ENCODE measurements at places on chromosomes 3 and 15.

- no peak for DNase-seq
Measured at GRCh38 chr15:42736178-42736792, 643 bp downstream of the CDAN1 start.

DNA sequence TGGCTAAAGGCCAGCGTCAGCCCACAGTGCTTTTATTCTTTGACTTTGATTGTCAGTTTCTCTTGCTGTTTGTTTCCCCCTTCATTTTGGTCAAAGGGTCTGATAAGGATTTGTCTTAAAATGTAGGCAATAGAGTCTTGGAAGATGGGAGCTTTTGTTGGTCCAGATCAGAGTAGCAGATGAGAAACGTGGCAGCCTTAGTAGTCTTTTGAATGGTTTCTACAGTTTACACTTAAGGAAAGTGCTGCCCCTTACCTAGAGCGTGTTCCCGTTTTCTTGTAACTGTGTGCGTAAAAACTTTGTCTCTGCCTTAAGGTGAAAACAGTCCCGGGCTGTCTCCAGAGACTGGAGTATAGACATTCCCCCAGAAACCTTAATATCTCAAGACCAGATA, 630 bp downstream of the LXN start:
- DNase-seq = no peak

DNA sequence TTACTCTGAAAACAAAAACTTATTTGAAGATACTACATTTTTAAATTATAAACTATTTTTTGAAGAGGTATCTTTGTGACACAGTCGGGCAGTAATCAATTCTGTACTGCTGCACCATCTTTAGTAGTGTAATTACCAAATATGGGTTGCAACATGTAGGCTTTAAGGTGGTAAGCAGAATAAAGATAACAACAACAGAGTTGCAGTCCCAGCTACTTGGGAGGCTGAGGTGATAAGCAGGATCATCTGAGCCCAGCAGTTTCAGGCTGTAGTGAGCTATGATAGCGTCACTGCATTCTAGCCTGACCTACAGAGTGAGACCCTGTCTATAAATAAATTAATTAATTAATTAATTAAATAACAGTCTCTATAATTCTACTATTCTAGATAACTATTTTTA, 6.0 kb downstream of the PLOD2 start:
- no peak for DNase-seq

GRCh38 chr15:73346735-73347312, 21.9 kb downstream of the HCN4 start:
- no peak for DNase-seq

DNA sequence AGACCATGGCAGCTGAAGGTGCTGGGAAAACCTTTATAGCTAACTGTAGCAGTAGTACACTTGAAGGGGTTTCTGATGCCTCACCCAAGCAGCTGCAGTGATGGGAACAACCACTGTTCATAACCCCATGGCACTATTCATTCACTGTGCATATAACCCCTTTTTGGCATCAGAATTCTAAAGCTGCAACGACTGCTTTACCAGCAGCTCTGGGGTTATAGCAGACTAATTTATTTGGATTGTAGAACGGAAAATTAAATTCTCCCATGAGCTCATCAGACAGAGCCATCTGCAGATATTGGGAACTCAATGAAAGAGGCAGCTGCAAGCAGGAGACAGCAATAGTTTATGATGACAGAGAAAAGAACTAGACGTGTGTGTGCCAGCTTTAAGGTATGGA, 28.6 kb downstream of the TFDP2 start:
- DNase-seq = no peak

DNA sequence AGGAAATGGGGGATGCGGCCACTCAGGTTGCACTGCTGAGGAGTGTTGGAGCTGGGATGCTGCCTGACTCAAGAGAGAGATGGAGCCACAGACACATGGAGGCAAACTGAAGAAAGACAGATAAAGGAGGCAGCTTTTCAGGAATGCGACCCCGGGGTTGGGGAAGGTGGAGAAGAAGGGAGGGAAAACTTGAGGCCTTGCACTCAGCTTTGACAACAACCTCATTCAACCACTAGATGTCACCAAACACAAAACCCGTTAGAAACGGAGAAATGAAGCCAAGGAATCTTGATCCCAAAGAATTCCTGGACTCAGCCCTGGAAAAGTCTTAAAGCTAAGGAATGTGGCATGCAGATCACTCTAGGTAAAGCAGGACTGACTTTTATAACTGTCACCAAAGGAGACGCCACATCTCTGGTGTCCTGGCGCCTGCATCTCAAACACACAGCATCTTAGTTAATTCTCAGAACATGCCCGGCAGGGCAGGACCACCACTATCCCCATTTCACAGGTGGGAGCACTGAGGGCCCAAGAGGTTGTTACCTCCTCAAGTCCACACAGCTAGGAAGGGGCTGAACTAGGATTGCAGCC, 59.6 kb upstream of the LMCD1 start:
- peak; percentile 56 for DNase-seq

DNA sequence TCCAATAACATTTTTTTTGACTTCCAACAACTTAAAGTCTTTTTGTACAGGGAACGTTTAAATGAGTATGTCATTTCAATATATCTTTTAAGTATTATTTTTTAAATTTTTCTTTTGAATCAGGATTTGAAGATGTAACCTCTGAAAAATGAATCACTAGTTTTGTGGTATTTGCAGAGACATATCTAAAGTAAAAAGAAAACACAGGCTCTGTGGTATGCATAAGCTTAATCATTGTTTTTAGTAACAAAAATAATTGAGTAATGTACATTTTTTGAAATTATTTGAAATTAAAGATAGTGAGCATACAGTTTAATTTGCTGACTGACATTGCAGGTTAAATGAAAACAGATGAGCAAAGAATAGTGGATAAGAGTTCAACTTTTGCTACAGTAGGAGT, 531.3 kb downstream of the ROBO1 start:
- DNase-seq = no peak

DNA sequence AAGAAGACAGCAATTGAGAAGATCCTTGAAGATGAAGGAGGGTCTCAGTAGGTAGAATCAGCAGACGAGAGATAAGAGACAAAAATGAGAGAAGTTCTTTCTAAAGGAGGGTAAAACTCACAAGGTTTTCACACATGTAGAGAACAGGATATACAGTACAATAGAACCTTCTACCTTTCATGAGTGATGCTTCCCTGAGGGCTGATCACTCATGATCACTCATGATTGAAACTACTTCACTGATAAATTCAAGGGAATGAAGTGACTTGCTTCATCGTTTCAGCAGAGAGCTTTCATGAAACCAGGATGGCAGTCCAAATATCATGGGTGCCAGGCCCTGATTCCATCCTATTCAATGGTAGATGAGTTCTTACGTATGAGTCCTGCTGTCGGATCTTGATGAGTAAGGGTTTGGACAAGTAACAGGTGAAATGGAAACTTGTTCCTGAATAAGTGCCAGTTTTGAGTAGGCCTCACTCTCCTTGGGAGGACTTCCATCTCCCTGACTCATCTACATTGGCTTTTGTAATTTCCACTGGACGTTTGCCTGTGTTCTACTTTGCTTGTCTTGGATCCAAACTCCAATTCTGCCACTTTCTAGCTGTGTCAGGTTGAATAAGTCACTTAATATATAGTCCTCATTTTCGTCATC, 9.6 kb upstream of the CLDN16 start:
- no peak for DNase-seq

DNA sequence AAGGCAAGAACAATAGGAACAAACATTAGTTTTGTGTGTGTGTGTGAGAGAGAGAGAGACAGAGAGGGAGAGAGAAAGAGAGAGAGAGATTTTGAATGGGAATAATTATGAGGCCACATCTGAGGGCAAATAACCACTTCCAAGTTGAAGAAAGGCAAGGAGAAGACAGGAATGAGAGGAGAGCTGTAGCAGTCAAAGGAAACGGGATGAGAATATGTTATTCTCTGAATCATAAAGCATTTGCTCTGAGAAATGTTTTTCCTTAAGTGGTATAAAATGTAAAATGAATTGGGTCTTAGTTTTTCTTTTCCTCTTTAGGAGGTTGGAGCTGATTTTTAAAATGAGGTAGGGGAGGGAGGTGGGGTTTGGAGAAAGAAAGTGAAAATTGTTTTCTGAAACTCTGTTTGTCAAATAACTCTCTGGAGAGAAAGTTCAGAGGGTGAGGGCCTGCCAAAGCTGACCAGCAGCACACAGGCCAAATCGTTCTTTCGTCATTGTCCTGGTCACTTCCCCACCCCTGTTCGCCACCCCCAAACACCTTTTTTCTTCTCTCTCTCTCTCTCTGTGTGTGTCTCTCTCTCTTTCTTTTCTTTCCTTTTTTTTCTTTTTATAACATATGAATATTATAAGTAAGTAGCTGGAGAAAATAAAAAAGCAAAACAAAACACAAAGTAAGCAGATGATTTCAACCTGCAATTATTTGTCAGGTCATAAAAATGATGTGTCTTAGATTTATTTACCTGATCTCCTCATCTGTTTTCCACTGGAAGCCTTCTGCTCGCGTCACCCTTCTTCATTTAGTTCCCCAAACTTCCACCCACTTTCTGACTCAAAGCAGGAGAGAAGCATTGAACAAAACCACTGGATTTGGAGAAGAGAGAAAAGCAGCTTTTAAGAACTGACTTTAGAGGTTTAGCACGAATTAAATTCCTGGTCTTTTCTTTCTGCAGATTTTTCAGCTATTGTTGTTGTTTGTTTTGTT, 110.6 kb downstream of the LPP start:
- no peak for DNase-seq

DNA sequence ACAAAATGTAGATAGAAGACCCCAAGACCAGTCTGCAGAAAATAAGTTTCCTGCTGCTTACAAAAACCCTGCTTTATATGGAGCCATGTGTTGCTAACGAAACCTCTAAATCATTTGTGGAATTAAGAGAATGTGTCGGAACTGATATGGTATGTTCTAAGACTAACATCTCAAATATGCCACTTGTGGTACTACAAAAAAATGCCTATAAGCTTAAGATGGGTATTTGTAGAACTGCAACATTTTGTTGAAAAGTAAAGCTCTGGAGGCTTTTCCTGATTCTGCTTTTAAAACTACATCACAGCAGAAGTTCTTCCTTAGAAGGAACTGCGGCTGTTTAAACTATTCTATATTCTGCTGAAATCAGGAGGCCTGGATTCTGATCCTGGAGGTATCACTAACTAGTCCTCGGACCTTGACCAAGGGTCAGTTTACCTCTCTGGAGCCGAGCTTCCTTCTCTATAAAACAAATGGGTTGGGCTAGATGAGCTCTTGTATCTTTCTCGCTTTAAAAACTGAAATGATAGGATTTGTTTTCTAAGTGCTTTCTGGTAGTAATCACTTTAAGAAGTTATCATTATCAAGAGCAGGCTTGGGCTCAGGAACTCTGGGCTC, 74.9 kb downstream of the RAD18 start:
- no peak for DNase-seq

DNA sequence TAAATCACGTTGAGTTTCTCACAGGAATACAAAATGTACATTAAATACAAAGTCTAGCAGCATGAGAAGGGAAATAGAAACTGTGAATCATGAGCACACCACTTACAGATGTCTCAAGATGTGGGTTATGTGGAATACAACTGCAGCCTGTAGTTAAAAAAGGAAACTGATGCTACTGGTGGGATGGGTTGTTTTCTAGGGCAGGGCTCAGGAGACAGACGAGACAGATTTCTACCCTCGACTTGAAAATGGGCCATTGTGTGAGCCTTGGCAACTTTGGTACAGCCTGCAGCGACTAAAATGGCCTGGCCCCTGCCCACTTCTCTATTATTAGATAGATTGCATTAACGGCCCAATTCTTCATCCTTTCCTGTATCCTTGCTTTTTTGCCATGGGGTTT, 293.1 kb downstream of the SUCLG2 start:
- DNase-seq = no peak

- no peak for DNase-seq
Measured at GRCh38 chr3:116253511-116253910, 191.8 kb downstream of the LSAMP start.

DNA sequence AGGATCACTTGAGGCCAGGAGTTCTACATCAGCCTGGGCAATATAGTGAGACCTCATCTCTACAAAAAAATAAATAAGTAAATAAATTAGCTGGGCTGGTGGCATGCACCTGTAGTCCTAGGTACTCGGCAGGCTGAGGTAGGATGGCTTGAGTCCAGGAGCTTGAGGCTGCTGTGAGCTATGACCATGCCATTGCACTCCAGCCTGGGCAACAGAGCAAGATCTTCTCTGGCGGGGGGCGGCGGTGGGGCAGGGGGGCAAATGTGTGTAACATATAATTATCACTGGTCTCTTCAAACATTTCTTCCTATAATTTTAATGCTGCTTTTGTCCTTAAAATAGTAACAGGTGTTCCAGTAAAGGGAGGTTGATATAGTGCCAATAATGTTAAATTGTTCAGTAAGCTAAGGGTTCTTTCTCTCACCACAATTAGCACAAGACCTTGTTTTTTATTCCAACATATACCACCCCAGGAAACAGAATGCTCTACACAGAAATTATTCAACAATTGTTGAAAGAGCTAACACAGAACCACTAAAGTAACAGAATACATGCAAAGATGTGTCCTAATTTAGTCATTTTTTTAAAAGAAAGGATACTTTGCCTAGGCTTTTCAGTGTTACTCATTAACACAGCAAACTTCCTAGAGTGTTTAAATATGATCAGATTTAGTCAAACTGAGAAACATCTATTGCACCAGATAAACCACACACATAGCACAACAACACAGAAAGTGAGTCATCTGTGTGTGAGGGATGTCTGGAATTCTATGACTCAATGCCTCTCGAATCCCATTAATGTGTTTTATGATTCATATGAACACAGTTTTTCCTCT, 29.1 kb downstream of the ANKRD28 start:
- DNase-seq = peak; percentile 58

DNA sequence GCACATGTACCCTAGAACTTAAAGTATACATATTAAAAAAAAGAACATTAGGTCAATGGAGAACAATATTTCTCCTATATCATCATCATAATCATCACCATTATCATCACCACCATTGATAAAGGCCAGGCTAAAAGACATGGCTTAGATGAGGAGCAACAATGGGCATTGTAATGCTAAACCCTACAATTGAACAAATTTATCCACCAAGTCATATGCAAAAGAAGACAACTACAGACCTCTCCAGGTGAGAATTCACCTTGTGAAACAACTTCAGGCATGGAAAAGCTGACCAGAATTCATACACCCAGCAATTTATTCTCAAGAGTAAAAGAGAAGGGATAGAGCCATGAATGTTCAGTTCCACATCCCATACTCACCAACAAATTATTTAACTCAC, 46.3 kb upstream of the BBX start:
- no peak for DNase-seq

- DNase-seq = no peak
Measured at GRCh38 chr3:45756055-45756454, 40.3 kb downstream of the SLC6A20 start.

- no peak for DNase-seq
Measured at GRCh38 chr15:33720952-33721351, 247.3 kb upstream of the CHRM5 start.

- no peak for DNase-seq
Measured at GRCh38 chr15:81297147-81297572, 26.8 kb downstream of the STARD5 start.

DNA sequence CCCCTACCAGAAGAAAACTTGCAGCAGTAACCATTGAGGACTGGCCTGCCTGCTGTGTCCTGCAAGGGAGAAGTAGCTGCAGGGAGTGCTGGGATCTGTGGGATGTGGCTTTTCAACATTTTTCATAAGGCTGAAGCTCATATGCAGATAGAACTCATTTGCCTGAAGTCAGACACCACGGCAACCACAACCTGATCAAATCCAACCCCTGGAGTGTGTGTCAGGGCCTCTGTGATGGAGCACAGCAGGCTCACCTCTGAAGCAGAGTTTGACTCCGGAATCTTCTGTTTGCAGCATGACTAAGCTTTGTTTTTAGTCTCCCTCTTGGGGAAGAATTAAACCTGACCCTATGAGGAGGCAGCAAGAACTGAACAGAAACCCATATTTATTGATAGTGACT, 508.7 kb downstream of the AGBL1 start:
- DNase-seq = no peak

All from NCI-H2081 (cell line).